ENCODE measurements at places on chromosomes 3 and 15.

GRCh38 chr15:83225449-83225848 lies 17.8 kb upstream of the HDGFL3 start:
- DNase-seq = no peak

DNA sequence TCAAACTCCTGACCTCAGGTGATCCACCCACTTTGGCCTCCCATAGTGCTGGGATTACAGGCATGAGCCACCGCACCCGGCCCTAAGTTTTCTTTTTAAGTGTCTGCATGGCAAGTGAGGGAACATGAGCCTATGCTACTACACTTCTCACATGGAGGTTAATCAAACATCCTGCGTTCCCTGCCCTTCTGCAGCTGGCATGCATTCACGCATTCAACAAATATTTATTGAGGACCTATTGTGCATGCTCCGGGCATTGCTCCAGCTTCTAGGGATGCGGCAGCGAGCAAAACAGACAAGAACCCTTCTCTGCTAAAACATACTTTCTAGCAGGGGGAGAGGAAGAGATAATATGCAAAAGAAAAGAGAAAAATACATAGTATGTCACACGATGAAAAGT lies 42.6 kb upstream of the ACKR4 start:
- no peak for DNase-seq

DNA sequence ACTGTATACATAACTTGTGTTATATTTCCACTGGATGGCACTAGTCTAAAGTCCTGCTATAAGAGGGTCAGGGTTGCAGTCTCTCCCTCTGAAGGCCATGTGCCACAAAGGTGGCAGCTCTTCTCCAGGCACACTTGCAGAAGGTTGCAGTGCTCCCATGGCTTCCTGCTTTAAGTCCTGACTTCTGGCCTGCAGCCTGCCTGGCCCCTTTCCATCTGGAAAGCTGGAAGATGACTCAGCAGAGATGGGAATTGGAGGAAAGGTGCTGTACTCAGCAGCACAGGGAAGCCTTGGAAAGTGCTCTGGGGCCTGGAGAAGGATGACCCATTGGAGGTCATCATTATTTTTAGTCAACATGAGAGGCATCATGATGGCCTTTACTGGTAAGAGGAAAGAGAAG lies 40.9 kb upstream of the MRPL3 start:
- no peak for DNase-seq

DNA sequence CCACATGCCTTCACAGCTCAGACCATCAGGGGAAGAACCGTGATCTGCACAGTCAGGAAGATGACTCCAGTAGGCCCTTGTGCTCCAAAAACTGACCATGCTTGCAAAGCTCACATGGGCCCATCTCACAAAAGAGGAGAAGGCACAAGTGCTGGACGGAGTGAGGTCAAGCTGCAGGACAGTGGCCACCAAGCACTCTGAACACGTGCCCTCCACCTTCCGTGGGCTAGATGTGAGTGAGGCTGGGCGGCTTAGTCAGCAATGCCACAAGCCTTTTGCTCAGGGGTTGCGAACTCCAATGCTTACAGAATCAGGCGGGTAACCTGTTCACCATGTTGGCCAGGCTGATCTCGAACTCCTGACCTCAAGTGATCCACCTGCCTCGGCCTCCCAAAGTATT lies 70.9 kb downstream of the SCN5A start:
- DNase-seq = no peak

DNA sequence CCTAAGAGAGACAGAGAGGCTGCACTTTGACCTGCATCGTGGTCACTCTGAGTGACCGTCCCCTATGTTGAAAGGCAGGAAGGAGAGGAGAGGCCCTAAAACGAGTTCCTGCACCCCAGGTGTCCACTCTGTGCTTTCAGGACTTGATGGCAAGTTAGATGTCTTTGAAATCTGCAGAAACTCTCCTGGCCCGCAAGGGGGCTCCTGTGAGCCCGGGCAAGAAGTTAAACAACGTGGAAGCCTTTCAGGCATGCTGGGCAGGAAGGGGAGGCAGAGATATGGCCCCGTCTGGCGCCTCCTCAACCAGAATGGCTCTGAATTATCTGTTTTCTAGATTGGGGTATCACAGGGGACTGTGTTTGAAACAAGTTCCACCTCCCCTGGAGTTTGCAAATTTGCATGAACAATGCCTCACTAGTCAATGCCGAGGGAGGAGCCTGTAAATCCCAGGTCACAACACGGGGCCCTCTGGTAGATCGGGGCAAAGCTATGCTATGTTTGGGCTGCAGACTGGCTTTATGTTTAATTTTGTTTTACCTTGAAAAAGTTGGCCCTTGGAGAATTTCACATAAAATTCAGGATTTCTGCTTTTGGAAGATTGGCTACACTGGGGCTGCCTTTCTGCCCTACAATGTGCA lies 9.8 kb downstream of the CTXND1 start:
- peak; percentile 7 for DNase-seq

All from stimulated activated CD4-positive, alpha-beta T cell treated with anti-CD3 and anti-CD28 coated beads, Interleukin-1b, Interleukin-23, amount 100 ng/mL, for 48 hours (primary cell).